Globus pallidus (tissue), 1 donor: ENCODE measurements at places on chromosomes 1 and 21.

GRCh38 chr1:94332952-94333351 is 85.2 kb upstream of the ABCD3 start:
- no peak for DNase-seq

DNA sequence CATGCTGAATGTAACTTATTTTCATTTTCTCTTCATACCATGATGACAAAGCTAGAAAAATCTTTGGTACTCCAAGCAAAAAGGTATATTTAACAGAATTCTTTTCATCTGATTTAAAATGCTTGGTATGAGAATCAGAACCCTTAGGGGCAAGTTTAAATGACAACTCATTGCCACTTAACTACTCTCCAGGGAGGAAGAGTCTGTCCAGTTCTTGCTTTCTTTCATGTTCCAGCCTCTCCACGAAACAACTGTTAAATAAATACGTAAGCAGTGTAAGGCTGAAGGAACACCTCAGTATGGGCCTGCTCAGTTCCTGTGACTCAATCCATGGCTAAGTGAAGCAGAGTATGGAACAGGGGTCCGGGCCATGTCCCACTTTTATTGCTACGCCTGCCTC is 1.6 kb downstream of the LCE2A start:
- DNase-seq, result no peak

GRCh38 chr1:204409836-204410687 is 1.6 kb downstream of the PPP1R15B start:
- no peak for DNase-seq

- no peak for DNase-seq
These were observed 15.4 kb downstream of the ECHDC2 start for GRCh38 chr1:52906135-52906603.

DNA sequence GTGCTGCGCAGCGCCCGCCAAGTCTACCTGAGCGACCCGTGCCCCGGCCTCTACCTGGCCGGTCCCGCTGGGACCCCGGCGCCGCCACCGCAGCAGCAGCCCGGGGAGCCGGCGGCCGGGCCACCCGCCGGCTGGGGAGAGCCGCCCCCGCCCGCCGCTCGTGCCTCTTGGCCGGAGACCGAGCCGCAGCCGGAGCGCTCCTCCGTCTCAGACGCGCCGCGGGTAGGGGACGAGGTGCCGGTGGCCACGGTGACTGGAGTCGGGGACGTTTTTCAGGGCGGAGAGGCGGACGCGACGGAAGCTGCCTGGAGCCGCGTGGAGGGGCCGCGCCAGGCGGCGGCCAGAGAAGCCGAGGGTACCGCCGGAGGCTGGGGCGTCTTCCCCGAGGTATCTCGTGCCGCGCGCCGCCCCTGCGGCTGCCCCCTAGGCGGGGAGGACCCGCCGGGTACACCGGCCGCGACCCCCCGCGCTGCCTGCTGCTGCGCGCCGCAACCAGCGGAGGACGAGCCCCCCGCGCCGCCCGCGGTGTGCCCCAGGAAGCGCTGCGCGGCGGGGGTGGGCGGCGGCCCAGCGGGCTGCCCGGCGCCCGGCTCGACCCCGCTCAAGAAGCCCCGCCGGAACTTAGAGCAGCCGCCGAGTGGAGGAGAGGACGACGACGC is 646 bp downstream of the IER5 start:
- no peak for DNase-seq

- no peak for DNase-seq
These were observed 118.3 kb downstream of the OLFML2B start for GRCh38 chr1:161905269-161905884.

GRCh38 chr21:25343774-25344545 is 263.3 kb downstream of the MRPL39 start:
- no peak for DNase-seq

GRCh38 chr1:36636206-36636605 is 153.5 kb upstream of the CSF3R start:
- DNase-seq, result no peak

- no peak for DNase-seq
These were observed 73.2 kb upstream of the KIAA1614 start for GRCh38 chr1:180839547-180839946.

DNA sequence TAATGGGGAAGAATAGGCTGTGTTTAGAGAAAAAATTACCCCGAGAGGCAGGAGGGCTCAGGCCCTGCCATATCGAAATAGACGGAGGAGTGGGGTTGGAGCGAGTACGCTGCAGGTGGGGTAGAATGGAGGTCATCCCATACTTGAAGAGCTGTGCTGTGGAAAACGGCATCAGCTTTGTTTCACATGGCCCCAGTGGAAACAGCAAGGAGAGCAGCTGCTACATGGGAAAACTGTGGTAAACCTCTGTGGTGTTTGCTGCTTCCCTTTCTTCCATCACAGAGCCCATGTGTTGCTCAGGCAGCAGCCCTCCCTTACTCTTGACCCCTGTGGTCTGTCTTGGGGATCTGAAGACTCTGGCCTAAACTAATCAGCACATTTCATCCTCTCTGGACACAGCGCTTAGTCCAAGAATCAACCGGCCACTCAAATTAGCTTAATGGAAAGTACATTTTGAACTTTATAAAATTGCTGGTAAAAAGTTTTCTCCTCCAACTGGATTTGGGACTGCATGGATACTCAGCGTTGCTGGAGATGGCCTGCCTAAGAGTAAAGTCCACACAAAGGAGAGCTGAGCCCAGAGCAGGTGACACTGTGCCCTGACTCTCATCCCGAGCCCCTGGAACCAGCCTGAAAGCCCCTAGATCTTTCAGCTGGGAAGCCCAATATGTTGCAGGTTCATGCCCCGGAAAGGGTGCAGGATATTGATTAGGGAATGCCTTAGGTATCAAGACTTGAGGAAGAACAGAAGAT is 127.1 kb upstream of the GADD45A start:
- no peak for DNase-seq

DNA sequence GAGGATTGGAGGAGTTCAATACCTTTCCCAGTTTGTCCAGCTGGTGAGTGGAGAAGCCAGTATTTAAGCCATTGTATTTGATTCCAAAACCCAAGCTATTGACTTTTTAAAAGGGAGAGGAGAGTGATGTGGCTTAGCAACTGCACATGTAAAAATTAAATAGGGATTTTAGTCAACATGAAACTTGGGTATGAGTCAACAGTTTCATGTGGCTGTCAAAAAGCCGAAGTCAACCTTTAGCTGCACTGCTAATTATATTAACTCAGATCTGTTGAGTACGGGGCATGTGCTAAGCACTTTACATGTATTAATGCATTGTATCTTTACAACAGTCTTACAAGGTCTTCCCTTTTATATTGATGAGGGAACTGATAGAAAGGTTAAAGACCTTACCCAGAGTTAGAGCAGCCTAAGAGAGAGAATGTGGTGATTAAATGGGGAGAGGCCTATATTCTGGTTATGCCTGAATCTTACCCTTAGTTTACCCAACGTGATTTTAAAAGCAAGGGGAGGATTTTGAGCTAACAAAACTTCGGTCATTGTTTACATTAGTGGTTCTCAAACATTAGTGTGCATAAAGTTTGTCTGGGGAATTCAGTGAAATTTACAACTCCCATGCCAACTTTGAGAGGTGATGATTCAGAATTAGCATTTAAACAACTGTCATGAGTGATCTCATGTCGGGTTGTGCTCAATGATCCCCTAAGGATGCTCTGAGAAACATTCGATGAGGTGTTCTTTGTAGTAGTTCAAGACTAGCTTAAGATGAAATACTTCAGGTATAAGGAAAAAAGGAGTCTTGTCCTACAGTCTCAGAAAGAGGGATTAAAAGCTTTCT is 6.9 kb upstream of the SLC35F3 start:
- DNase-seq, result no peak

DNA sequence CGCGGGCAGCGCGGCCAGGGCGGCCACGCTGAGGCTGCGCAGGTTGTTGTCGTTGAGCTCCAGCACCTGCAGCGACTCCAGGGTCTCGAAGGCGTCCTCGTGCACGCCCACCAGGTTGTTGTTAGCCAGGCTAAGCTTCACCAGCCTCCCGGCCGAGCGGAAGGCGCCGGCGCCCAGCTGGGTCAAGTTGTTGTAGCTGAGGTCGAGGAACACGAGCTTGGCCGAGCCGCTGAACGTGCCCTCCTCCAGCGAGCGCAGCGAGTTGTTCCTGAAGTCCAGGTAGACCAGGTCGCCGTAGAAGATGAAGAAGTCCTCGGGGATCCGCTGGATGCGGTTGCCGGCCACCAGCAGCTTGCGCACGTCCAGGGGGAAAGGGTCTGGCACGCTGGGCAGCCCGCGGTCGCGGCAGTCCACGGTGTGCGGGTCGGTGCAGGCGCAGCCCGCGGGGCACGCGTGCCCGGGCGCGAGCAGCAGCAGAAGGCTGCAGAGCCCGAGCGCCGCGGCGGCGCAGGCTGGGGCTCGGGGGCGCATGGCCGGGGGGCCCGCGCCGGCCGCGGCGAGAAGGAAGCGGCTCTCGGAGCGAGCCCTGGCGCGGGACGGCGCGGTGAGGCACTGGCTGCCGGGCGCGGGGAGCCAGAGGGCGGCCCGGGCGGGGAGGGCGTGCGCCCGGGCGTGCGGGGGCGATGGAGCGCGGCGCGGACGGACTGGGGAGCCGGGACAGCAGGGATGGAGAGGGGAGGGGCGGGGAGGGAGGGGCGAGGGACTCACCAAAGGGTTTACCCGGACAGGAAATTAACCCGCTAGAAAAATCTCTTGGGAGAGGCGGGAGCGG is 524 bp downstream of the LRRC38 start:
- DNase-seq, result no peak
